ENCODE measurements at places on chromosomes 5 and 9.

GRCh38 chr5:152861231-152861630 is 456.2 kb upstream of the NMUR2 start:
- no peak for DNase-seq

DNA sequence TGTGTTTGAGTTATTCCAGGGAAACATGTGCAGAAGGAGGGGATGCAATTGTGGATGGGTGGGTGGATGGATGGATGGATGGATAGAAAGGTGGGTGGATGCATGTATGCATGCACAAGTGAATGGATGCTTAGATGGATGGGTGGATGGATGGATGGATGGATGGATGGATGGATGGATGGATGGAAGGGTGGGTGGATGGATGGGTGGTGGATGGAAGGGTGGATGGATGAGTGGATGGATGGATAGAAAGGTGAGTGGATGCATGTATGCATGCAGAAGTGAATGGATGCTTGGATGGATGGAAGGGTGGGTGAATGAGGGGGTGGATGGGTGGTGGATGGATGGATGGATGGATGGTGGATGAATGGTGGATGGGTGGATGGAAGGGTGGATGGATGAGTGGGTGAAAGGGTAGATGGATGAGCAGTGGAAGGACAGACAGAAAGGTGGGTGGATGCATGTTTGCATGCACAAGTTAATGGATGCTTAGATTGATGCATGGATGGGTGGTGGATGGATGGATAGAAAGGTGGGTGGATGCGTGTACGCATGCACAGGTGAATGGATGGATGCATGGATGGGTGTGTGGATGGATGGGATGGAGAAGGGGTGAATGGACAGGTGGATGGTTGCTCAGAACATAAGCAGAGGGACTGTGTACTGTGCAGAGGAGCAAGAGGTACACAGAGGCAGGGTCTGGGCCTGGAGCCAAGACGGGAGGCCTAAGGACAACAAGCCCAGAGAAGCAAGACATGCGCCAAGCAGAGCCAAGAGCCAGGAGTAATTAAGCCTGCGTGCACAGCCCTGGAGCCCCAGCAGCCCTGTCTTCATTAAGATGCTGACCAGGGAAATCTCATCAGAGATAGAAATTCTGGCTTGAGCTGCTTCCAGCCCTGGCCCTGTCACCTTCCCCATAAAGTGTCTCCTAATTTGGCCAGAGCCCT is 84.6 kb upstream of the PPP1R26 start:
- no peak for DNase-seq

DNA sequence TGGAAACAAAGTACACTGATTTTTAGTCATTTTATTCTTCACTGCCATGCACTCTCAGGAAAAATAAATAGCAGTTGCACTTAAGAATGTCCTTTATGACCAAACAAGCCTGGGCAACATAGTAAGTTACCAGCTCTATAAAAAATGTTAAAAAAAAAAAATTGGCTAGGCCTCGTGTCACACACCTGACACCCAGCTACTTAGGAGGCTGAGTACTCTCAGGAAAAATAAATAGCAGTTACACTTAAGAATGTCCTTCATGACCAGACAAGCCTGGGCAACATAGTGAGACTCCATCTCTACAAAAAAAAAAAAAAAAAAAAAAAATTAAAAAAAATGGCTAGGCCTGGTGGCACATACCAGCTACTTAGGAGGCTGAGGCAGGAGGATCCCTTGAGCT is 304.6 kb downstream of the SLCO4C1 start:
- no peak for DNase-seq

- no peak for DNase-seq
Observed at GRCh38 chr5:159184858-159185381, 24.4 kb downstream of the RNF145 start.

GRCh38 chr5:136133222-136133921 is 727 bp downstream of the SMAD5 start:
- DNase-seq = peak; percentile 32

Measured in GM13976 (cell line).